ENCODE measurements at places on chromosomes 11 and 22.

DNA sequence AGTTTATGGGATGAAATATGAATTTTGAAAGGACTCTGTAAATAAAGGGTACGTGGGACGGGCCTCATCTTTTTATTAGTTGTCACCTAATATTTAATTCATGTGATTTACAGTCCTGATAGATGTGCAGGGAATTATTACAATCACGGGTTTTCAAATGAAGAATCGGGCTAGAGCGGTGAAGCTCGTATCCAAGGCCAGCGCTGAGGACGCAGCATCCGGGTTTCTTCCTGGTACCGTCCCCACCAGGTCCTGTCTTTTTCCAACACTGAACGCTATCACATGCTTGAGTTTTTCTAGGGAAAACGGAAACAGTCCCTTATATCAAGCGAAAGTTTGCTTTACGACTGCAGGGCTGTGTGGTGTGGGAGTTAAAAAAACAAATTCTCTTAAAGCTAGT is 787 bp downstream of the SMDT1 start:
- no peak for DNase-seq

- no peak for DNase-seq
These were observed 452.1 kb downstream of the NTM start for GRCh38 chr11:131822506-131822905.

DNA sequence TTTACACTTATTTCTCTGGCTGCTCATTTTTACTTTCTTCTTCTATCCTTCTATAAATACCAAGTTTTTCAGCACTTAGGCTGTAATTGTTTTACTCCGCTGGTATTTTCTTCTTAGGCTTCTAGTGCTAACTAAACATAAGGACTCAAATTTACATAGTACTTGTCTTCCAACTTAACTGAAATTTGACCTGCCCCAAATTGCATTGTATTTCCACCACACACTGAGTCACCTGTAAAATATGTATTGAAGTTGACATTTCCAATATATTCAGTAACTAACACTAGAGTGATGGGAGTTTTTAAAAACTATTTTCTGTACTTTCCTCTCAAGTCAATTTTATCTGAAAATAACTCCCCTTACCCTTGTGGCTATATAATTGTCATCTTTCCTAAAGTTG is 1794.1 kb upstream of the RAG2 start:
- DNase-seq: no peak

DNA sequence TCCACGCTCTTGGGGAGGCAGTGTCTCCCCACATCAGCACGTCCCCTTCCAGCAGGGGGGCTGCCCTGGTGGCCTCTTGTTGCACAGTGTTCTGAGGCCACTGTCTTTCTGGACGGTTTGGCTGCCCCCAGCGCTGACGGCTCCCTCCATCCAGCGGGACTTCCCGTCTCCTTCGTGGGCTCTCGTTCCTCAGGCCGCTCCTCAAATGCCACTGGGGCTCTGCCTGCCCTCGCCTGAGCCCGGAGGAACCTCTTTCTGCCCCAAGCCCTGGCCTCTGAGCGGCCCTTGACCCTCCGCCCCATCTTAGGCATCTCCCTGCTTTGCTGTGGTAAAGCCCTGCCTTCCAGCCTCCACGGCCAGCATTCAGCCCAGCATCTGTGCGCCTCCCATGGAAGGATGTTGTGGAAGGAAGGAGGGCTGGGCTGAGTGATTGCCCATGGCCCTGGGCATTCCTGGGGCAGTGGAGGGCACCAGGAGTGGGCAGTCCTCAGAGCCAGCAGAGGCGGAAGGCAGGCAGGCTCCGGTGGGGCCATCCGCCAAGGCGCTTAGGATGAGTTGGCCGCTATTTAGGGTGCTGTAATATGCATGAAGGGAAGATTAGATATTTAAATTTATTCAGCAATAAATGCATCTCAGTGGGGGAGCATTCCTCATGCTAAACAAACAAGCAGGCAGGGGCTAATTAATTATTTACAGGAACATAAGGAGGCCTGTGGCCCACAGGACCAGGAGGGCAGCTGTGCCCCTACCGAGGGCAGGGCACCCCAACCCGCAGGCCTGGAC is 17.8 kb downstream of the OTUB1 start:
- DNase-seq: no peak

DNA sequence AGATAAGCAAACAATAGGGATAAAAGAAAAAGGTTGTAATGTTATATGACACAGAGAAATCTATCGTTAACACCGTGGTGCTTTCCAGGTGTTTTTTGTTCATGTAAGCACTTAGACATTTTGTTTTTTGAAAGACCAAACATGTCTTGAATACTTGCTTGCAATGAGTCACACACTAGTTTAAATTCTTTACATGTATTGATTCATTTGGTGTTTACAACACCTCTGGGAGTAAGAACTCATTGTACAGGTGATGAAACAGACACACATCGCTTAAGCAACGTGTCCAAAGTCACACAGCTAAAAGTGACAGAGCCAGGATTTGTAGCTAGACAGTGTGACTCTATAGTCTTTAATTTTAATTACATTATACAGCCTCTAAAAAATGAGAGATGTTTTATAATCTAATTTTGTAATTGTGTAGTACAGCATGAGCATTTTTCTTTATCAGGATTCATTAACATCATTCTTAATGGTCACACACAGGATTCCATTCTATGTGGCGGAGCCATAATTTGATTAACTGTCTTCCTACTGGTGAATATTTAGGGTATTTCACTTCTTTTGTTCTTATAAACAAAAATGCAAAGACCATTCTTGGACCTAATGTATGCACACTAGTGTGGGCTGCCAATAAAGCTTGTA is 148.8 kb downstream of the DBX1 start:
- no peak for DNase-seq

DNA sequence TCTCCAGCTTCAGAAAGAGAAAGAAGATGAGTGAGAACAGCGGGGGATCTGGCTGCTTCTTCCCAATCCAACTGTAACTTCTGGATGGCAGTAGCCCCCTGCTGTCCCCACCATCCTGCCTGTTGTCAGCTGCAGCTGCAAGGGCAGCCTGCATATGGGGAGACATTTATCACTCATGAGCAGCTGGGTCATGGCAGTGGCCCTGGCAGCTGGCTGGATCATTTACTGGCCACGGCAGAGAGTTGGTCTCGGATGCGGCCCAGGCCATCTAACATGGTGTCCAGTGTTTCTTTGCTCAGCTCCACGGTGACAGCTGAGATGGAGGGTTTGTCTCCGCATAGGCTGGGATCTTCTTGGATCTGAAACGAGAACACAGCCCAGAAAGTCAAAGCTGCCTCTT is 14.8 kb downstream of the COMMD9 start:
- no peak for DNase-seq

- no peak for DNase-seq
These were observed 164.4 kb upstream of the DDI1 start for GRCh38 chr11:103871923-103872551.

DNA sequence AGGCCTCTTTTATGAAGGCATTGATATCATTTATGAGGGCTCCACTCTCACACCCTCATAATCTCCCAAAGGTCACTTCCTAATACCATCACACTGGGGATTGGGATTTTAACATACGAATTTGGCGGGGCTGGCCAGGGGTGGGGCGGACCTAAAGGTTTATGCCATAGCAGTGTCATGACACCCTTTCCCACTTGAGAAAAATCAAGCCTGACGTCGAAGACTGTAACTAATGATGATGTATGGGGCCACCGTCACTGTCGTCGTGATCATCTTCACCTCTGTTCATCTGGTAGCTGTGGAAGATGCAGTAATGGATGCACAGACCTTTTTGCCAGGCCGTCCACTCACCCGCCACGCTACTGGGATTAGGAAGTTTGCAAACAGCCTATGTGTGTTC is 912.1 kb downstream of the TBC1D22A start:
- DNase-seq: no peak

DNA sequence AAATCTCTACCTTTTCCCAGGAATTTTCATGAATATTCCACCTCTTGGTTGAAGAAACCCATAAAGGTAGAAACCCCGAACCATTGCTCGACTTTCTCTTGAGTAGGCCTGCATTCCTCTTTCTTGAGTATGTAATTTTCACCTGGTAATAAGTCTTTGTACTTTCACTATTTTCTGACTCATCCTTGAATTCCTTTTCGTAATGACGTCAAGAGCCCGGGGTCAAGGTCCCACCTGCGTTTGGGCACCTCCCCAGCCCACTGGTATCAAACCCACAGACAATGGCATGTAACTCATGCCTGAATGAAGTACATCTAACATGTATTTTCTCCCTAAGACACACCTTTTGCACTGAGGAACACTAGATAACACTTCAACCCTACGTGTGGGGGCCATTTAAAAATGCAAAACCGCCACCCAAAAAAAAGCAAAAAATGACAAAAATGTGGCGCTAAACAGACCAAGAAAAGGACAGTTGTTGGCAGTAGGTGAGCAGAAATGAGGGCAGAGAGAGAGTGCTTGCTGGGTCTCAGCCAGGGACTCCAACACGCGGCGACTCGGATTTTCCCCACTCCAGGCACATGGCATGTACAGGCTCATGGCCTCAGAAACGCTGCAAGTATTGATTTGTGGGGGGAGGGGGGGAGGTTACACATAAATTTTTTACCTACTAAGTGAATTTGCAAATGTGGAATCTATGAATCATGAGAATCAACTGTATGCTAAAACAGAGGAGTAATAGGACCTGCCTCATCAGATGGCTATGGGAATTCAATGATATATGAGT is 4.1 kb upstream of the C11orf24 start:
- no peak for DNase-seq

DNA sequence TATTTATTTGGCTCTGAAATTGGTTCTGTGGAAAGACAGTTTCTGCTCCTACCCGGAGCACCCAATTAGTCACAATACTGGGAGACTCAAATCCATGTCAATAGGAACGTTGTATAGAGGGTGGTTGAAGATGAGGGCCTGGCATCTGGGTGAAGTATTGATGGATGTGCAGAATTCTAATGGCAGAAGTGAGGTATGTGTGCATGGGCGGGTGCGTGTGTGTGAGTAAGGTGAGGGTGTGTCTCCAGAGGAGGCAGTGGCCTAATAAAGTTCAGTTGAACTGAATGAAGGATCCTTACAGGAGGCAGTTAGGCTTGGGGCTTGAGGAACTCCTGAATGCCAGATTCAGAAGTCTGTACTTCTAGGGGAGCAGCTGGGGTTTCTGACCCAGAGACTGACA is 71.8 kb upstream of the B3GAT1 start:
- DNase-seq: no peak

DNA sequence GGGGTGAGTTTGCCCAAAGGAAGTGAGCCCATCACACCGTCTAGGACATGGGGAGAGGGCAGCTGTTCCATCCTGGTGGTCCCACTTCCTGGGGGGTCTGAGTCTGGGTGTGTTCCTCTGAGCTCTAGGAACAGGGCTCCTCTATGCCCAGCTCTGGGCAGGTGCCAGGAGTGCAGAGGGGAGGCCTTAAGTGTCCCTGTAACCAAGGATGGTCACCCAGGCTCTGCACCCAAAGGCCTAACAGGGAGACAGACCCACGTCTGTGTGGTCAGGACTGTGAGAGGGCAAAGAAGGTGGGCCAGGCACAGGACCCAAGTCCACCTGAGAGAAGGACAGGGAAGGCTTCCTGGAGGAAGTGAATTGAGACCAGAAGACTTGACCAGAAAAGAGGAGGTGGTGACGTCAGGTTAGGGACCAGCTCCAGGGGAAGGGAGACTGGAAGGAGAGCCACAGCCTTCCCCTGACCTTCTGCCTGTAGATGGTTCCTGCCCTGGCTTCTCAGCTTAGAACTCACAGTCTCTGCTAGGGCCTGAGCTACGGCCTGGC is 11.3 kb upstream of the TCF20 start:
- DNase-seq: no peak

DNA sequence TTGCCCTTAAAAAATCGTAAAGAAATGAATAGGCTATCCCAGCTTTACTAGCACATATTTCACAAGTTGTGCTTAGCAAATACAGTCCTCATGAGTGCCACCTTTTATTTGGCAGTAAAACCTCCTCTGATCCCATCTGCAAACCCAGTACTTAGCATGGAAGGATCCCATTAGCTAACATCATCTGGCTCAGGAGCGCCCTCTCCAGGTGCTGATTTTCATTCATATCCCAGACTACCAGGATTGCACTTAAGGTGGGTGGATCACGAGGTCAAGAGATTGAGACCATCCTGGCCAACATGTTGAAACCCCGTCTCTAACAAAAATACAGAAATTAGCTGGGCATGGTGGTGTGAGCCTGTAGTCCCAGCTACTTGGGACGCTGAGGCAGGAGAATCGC is 76.1 kb upstream of the PAX6 start:
- no peak for DNase-seq
